Activated CD8-positive, alpha-beta memory T cell treated with anti-CD3 and anti-CD28 coated beads for 36 hours (primary cell): ENCODE measurements at places on chromosomes 1 and 21. TPM values are rescaled to one million over a fixed set of nuclear protein-coding genes. Genes with fewer than 3 reads are reported as not detected.

The LAD1 gene
- not detected for total RNA-seq

The HSD3B1 gene
- not detected for total RNA-seq

The AGO4 gene
- total RNA-seq, result 5.7 TPM

The KRTAP10-9 gene
- total RNA-seq, result not detected

The GBP2 gene
- 197 TPM for total RNA-seq

The STK40 gene
- 59.9 TPM for total RNA-seq

The MCOLN2 gene
- 101 TPM for total RNA-seq

The U2AF1 gene
- 11.3 TPM for total RNA-seq

The ADAMTS5 gene
- total RNA-seq, result not detected

The CHRNB2 gene
- 0.10 TPM for total RNA-seq

The ASPM gene
- 25.8 TPM for total RNA-seq

The MAN1C1 gene
- 2.1 TPM for total RNA-seq

The MCOLN3 gene
- total RNA-seq, result 0.46 TPM

The RGS8 gene
- not detected for total RNA-seq

The GBP5 gene
- total RNA-seq, result 97.0 TPM

The BCL2L15 gene
- 0.82 TPM for total RNA-seq

The FAM72C gene
- 8.2 TPM for total RNA-seq

The VAV3 gene
- total RNA-seq, result 5.2 TPM

The IFT25 gene
- 54.8 TPM for total RNA-seq

The KDF1 gene
- 0.15 TPM for total RNA-seq

The FAM3B gene
- not detected for total RNA-seq

The TNN gene
- 0.04 TPM for total RNA-seq

The C4BPB gene
- 0.65 TPM for total RNA-seq

The C2CD2 gene
- 4.0 TPM for total RNA-seq

The UBE2U gene
- not detected for total RNA-seq

The METTL18 gene
- total RNA-seq, result 12.6 TPM

The CLDN14 gene
- total RNA-seq, result not detected

The OR6K6 gene
- not detected for total RNA-seq

The PCSK9 gene
- not detected for total RNA-seq

The KMO gene
- total RNA-seq, result not detected

The PDPN gene
- total RNA-seq, result not detected

The ANXA9 gene
- 0.15 TPM for total RNA-seq

The HNRNPCL4 gene
- total RNA-seq, result not detected

The PTGER3 gene
- total RNA-seq, result not detected

The PLA2G2D gene
- not detected for total RNA-seq

The CDCA8 gene
- total RNA-seq, result 43.3 TPM

The THBS3 gene
- total RNA-seq, result 8.7 TPM

The SLC1A7 gene
- total RNA-seq, result not detected

The RGS7 gene
- total RNA-seq, result not detected

The OR2T33 gene
- total RNA-seq, result not detected

The GUCA2B gene
- not detected for total RNA-seq

The CFAP45 gene
- total RNA-seq, result 1.2 TPM

The PRAMEF17 gene
- not detected for total RNA-seq

The OR2G6 gene
- not detected for total RNA-seq

The ERG gene
- total RNA-seq, result not detected

The GPR37L1 gene
- total RNA-seq, result not detected

The CCDC17 gene
- 1.3 TPM for total RNA-seq

The MIS18A gene
- total RNA-seq, result 31.1 TPM

The NCAM2 gene
- total RNA-seq, result not detected

The FCRL4 gene
- total RNA-seq, result not detected

The ACTL8 gene
- not detected for total RNA-seq

The EFNA3 gene
- 3.5 TPM for total RNA-seq
